ENCODE measurements at places on chromosomes 7 and 10.
A peak's percentile ranks its signal among the peaks of the same experiment; 100 is the strongest.

GRCh38 chr10:57880446-57881227 lies 387.1 kb downstream of the IPMK start:
- DNase-seq: no peak

GRCh38 chr7:141974831-141975230 lies 1.3 kb upstream of the TAS2R38 start:
- DNase-seq: no peak

DNA sequence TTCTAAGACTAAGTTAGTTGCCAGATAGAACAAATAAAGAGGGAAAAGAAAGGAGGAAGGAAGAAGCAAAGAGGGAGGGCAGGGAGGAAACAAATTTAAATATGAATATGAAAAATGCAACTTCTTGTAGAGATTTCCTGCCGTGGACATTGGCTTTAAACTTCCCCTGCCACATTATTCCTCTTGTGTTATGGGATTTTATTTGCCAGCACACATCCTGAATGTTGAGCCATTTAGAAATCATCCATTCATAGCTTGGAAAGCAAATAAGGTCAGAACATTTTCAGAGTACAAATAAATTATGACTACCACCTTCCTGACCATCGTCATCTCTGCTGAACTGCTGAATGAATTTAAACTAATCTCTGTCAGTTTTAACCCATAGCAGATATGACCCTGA lies 911.9 kb upstream of the LRRN3 start:
- no peak for DNase-seq

GRCh38 chr10:26831936-26832335 lies 28.8 kb downstream of the ABI1 start:
- DNase-seq: no peak

GRCh38 chr7:16270844-16271243 lies 150.5 kb downstream of the CRPPA start:
- DNase-seq: no peak

GRCh38 chr7:93359520-93360198 lies 127.5 kb downstream of the VPS50 start:
- no peak for DNase-seq

- DNase-seq: no peak
Observed at GRCh38 chr10:50310560-50311174, 59.4 kb upstream of the ASAH2 start.

- peak; percentile 82 for DNase-seq
Observed at GRCh38 chr7:100852048-100852872, at the start of gene SLC12A9. TSS of gene SLC12A9 (plus strand) at chr7:100852713. CDS start at chr7:100854198, 1,485 bp downstream.

- no peak for DNase-seq
Observed at GRCh38 chr10:74787457-74787856, 38.9 kb upstream of the KAT6B start.

- DNase-seq: peak; percentile 13
Observed at GRCh38 chr7:21507627-21508343, 35.1 kb upstream of the DNAH11 start.

- DNase-seq: no peak
Observed at GRCh38 chr10:85657476-85658113, 709.0 kb downstream of the GRID1 start.

DNA sequence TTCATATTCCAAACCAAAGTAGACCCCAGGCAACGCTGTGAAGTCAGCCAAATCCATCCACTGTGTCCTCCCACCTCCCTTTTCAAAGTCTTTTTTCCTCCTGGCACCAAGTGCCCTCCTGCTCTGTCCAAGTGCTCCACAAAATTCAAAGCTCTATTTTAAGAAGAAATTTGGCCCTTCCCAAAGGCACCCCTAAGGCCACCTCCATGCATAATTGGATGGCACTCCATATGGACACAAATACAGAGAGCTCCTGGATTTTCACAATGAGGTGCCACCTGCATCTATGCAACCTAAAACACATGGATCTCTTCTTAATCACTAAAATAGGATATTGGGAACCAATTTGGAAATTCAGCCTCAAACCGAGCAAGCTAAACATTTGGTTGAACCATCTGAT lies 121.6 kb downstream of the RELN start:
- DNase-seq: no peak

GRCh38 chr10:28595613-28596012 lies 62.7 kb downstream of the WAC start:
- no peak for DNase-seq

- no peak for DNase-seq
Observed at GRCh38 chr7:116169060-116169459, 41.3 kb upstream of the TES start.

DNA sequence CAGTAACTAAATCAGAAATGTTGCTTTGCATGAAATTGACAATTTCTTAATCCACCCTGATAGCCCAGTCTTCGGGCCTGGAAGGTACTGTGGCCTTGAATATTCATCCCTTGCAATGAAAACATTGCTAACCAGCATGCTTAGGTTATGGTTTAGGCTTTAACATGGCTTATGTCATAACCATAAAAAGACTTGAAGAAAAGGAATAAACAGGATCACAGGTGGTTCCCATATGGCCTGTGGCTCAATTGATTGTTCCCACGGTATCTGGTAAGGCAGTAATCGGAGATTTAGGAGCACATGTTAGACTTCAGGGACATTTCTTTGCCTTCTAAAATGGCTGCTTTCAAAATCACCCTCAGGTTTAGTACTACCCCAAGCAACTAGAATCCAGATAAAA lies 139.5 kb downstream of the ST7 start:
- no peak for DNase-seq

GRCh38 chr10:77925795-77926565 lies 575 bp downstream of the DLG5 start:
- DNase-seq: no peak

DNA sequence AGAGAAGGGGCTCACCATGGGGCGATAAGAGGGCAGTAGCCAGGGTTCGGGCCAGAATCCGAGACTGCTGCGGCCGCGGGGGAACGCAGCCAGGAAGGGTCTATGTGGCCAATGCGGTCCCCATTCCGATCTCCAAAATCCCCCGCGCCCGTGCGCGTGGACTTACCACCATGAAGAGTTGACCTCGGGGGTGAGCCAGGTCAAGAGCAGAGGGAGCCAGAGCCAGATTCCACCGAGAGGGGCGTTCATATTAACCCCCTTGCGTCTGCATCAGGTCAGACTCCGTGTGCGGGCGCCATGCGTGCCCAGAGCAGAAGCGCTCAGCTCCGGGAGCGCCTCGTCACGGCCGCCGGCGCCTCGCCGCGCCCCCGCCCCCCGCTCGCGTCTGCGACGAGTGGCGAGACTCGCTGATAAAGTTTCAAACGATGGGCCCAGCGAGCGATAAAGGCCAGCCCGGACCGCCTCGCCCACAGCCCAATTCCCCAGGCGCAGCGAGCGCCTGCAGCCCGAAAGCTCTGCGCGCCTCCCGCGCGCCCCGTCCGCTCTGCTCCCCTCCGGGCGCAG lies at the start of gene WNT2:
TSS of gene WNT2 (minus strand) at position 318 of the 564 bp plus-strand sequence. CDS start at position 249, 69 bp downstream.
- no peak for DNase-seq

- DNase-seq: no peak
Observed at GRCh38 chr7:132390705-132391104, 185.6 kb downstream of the PLXNA4 start.

- DNase-seq: no peak
Observed at GRCh38 chr7:40425696-40426095, 290.9 kb downstream of the SUGCT start.

DNA sequence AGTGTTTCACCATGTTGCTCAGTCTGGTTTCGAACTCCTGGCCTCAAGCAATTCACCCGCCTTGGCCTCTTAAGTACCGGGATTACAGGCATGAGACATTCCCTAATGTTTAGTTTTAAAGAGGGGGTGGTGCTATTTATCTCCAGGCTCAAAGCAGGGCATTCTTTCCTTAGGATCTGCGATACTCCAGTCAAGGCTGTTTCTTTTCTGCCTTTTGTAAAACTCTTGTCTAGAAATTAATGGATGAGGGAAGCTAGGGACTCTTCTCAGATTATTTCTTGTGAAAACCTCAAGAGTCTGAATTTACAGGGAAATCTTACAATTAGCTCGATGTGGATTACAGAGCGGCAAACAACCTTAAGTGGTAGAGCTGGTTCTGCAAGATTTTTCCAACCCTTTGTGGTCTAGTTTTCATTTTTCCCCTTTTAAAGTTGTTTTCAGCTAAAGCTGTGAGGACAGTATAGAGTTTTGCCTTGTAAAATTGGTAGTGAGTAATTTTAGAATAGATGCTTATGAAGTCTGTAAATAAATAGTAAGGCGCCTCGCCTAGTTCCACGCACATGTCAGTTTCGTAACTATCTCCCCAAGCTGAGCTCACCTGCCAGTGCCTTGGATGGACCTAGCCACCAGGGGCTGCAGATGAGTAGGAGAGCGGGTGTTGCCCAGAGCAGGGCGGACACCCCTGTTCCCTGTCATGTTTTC lies 53.1 kb downstream of the CUX1 start:
- DNase-seq: no peak

DNA sequence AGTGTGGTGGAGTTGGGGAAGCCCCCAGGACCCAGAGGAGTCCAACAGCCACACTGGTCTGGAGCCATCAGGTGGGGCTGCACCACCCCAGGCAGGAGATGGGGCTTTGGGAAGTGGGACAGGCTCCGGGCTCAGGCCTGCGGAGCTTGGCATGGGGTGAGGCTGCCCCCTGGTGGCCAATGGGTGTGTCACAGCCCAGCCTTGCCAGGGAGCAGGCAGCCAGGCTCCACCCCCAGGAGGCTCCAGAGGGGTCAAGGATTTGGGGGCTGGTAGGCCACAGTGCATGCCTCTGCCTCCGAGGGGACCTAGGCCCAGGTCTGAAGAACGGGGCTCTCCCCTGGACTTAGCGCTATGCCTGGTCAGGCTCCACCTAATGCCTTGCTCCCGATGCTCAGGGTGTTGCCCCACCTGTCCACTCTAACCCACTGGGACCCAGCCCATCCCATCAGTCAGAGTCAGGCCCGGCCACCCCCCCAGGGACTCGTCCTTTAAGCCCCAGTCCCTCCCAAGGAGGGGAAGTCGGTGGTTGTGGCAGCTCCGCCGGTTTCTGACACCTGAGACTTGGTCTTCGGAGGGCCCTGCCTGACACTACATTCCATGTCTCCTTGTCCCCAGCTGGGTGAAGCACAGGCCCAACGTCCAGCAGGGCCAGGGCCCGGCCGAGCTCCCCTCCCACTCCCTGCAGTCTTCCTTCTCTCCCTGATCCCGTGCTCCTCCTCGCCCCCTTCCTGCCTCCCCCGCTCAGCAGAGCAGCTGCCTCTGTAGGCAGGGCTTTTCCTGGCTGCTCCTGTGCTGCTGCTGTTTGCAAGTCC lies 11.3 kb upstream of the SAMD8 start:
- DNase-seq: peak; percentile 74

DNA sequence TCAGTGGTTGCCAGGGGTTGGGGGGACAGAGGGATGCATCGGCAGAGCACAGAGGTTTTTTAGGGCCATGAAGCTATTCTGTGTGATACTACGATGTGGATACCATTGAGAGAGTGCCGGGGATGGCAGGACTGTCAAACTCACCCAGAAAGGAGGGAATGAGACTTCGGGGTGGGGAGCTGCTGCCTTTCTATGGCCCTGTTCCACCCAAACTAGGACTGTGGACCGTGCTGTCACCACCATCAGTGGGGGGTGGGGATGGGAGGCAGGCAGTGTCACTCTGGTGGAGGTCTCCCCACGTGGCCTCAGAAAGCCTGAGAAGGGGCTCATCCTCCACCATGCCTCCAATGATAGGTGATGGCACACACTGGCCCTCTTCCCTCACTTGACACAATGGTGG lies 146.2 kb downstream of the PTPN20 start:
- no peak for DNase-seq

DNA sequence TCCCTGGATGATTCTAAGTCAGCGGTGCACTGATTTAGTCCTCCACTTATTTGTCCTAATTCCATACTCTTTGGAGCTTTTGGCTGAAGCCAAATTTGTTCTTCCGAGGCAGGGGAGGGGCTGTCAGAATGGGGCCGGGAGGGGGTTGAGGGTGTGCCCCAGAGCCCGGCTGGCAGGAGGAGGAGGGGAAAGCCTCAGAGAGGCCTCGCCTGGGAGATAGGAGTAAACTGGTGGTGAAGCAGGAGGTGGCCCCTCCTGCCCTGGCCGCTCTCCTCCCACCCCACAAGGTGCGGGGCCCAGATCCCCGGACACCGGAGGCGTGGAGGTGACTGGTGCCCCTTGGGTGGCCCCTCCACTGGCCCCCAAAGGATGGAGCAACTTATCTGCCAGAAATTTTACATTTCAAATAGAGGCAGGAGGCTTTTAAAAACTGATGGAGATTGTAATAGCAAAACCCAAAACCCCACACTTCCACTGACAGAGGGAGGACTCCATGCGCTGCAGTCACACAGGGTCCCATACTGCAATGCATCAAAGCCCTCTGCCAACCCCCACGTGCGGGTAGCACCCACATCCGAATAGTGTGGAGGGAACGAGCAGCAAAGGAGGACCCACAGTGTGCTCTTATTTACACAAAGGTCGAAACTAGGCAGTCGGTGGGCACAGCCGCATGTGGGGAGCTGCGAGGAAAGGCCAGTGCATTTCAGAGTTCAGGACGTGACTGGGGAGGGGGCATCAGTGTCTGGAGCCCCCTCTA lies 61.9 kb downstream of the CAMK2B start:
- no peak for DNase-seq

GRCh38 chr10:122567056-122567660 lies 6.6 kb downstream of the DMBT1 start:
- DNase-seq: no peak

GRCh38 chr7:150356265-150356897 lies 12.2 kb upstream of the REPIN1 start:
- DNase-seq: no peak

DNA sequence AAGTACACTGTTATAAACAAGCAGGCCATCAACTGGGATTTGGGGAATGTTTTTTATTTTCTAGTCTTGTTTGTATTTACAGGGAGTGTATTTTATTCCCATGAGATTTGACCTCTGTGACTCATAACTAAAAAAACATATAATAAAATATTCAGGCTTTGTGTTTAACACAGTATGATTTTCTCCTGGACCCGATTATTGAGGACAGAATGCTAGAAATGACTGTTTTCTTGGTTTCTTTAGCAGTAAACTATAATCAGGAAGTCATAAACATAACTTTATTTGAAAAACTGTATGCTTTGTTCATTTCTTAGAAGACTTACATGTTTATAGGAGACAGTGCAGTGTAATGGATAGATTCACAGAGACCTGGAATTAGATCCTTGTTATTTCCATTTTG lies 2.1 kb downstream of the NHLRC2 start:
- no peak for DNase-seq

DNA sequence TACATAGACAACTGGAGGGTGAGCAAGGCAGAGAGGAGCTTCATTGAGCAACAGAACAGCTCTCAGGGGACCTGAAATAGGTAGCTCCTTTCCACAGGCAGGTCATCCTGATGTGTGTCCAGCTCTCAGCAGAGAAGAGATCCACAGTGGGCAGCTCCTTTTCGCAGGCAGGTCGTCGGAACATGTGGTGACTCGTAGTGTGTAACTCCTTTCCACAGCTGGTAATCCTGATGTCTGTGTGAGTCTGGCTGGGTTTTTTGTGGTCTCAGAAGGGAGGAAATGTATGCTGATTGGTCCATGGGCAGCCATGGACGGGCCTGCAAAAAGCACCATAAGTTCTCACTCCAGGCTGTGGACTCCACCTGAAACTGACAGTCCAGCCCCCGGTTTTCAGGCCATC lies 24.4 kb upstream of the TES start:
- DNase-seq: no peak

- no peak for DNase-seq
Observed at GRCh38 chr7:151139071-151139790, 28.3 kb downstream of the GBX1 start.
